ENCODE measurements at places on chromosomes 7 and 10.

DNA sequence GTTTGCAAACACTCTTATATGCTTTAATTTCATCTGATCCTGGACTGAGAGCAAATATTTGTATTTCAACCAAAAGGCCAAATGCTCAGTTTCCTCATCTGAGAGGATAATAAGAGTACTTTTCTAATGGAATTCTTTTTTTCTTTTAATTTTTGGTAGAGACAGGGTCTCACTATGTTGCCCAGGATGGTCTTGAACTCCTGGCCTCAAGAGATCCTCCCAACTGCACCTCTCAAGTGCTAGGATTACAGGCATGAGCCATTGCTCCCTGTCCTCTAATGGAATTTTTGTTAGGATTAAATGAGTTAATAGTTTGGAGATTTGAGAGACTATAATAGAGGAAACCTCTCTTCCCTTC, 68.4 kb upstream of the KMT2E start:
- no peak for DNase-seq

- DNase-seq = no peak
These were observed 131.0 kb upstream of the GAD2 start for GRCh38 chr10:26085549-26085948.

GRCh38 chr10:111747751-111748150, 435.8 kb downstream of the GPAM start:
- no peak for DNase-seq

GRCh38 chr7:142158736-142159496, 47.4 kb downstream of the MGAM2 start:
- DNase-seq = no peak

- DNase-seq = no peak
These were observed 285.0 kb downstream of the BMPER start for GRCh38 chr7:34190299-34190698.

- DNase-seq = no peak
These were observed 23.8 kb upstream of the FZD1 start for GRCh38 chr7:91240376-91240941.

- peak; percentile 68 for DNase-seq
These were observed 123.2 kb downstream of the NRP1 start for GRCh38 chr10:33211106-33211878.

DNA sequence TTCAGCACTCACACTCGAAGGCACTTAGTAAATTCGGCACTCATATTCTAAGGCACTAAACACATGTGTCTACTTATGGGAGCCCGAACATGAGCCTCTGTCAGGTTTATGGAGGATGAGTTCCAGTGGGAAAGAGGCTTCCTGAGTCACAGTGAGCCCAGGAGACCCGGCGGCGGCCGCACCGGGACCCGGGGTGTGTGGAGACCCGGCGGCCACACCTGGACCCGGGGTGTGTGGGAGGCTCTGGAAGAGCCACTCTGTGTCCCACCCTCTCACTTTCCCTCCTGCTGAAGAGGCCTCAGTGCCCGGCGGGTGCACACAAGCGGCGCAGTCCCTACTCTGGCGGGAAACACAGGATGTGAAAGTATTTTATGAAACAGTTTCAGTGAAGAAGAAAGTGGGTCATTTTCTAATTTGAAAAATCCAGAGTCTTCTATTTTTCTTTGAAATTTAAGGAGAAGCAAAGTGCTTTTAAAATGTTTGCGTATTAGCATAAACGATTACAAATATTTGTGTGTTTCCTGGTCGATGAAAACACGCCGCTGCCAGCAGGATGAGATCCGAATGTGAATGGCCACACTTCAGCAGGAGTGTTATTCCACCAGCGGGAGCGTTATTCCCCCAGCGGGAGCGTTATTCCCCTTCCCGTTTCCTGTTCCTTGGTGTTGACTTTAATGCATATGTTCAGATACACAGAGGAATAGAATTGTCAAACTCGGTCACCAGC, 625.1 kb downstream of the DNAJB6 start:
- DNase-seq = no peak
